ENCODE measurements at places on chromosomes 12 and 14.

DNA sequence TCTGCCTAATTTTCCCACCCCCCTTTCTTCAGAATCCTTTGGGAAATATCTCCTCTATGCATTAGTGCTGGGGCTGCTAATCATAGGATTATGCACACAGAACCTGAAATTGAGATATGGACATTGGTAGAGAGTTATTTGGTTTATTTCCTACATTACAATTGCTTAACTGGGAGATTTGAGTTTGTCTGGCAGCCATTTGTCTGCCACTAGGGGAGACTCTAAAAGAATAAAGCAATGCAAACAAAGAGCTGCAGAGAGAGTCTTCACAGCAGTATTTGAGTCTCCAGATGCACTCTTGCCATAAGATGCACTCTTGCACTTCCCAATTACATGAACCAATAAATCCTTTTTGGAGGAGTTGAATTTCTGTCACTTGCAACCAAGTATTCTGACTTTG is 12.0 kb upstream of the PCNX4 start:
- DNase-seq: no peak

- DNase-seq: no peak
These were observed 29.3 kb upstream of the EMP1 start for GRCh38 chr12:13167226-13167625.

DNA sequence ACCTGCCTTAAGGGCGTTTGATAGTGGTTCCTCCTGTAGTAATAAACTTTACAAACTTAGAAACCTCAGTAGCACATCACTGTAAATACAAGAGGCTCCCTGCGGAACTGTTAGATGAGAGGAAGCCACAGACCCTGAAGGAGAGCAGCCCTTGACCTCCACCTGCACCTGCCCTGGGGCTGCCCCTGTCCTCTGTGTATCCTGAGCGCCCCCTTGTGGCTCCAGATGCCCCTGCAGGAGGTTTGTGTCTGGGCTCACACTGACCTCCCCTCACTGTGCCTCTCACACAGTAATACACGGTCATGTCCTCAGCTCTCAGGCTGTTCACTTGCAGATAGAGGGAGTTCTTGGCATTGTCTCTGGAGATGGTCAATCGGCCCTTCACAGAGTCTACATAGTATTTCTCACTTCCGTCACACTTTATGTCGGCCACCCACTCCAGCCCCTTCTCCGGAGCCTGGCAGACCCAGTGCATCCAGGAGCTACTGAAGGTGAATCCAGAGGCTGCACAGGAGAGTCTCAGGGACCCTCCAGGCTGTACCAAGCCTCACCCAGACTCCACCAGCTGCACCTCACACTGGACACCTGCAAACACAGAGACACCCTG is 1059.8 kb downstream of the TMEM121 start:
- DNase-seq: no peak

DNA sequence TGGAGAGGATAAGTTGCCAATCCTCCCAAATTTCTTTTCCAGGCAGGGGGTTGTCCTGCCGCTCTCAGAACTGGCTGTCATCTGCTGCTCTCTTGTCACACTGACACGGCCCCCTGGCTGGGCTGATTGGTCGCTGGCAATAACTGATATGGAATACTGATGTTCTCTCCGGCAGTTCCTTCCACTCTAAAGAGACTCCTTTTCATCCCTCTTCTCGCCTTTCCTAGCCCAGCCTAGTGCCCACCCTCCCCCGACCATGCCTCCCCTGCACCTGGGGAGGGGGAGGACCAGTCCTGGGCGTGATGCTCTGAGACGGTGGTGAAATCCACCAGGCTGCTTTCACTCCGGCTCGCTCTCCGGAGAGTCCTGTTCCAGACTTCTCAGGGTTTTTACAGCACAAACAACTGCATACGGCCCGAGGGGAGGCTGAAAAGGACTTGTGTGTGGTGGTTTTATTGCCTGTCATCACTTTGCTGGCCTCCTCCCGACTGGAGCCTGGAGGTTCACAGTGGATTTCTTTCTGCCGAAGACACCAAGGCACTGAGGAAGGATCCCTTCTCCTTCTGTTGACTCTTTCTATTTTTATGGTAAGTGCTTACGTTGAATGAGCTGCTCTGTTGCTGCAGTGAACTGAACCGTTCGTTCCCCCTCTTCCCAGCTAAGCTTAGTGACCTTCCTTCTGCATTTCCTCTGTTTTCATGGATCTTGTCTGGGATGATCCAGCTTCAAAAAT is at the start of gene ANO4:
TSS of gene ANO4 (plus strand) at position 336 of the 733 bp plus-strand sequence. CDS start 107,010 bp downstream, outside the sequence.
- DNase-seq: no peak

GRCh38 chr12:60101715-60102114 is 505.9 kb downstream of the SLC16A7 start:
- no peak for DNase-seq

DNA sequence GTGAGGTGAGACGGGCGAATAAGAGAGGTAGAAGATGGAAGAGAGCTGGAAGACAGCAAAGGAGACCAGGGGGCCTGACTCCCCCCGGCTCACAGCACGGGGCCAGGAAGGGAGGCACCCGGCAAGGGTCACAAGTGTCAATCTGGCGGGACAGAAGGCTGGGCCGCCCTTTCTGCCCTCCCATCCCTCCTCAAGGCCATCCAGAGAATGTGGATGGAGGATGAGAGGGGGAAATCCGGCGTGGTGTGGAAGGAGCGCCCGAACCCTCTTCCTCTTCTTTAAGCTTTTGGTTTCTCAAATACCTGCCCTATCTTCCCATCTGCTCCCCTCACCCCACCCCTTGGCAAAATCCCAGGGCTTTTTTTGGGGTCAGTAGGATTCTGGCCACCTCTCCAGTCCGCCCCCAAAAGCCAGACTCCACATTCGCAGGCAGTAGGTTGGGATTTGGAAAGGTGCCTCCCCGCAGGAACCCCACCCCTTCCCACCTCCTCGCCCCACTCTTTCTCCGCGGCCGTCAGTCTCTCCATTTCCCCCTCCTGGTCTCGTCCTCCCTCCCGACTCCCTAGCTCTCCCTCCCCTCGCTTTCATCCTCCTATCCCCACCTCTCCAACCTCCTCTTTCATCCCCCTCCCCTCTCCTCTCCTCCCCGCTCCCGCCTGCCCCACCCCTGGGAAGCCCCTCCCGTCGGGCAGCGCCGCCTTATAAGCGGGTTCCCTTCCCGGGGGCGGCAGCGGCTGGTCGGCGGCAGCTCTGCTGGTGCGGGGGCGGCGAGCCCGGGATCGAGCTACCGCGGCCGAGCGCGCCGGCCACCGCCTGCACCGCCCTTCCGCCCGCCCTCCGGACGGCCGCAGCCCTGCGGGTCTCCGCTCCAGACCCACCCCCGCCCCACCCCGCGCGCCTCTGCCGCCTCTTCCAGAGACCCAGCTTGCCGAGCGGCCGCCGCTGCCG is at the start of gene PTMS:
TSS of gene PTMS (plus strand) at position 730 of the 948 bp plus-strand sequence. CDS start 343 bp downstream, outside the sequence.
- peak; percentile 90 for DNase-seq

DNA sequence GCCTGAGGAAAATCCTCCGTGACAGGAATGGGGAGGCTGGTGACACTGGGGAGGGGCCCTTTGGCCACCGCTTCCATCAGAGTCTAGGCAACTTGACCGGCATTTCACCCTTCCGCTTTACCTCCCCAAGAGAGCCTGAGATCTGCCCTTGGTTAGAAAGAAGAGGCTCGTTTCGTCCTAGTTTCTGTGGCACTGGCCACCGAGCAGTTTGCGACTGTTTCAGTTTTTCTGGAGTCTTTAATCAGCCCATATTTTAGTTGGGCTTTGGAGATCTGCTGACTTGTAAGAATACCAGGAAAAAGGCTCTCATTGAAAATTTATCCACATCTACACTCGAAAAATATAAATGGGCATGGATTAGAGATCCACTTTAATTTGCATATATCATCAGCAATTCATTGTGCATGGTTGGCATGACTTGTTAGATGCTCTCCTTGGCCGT is 414 bp upstream of the ANKS1B start:
- no peak for DNase-seq

GRCh38 chr14:23123419-23123818 is 4.4 kb upstream of the CEBPE start:
- peak; percentile 67 for DNase-seq

- DNase-seq: no peak
These were observed 502 bp upstream of the MBIP start for GRCh38 chr14:36320897-36321381.

DNA sequence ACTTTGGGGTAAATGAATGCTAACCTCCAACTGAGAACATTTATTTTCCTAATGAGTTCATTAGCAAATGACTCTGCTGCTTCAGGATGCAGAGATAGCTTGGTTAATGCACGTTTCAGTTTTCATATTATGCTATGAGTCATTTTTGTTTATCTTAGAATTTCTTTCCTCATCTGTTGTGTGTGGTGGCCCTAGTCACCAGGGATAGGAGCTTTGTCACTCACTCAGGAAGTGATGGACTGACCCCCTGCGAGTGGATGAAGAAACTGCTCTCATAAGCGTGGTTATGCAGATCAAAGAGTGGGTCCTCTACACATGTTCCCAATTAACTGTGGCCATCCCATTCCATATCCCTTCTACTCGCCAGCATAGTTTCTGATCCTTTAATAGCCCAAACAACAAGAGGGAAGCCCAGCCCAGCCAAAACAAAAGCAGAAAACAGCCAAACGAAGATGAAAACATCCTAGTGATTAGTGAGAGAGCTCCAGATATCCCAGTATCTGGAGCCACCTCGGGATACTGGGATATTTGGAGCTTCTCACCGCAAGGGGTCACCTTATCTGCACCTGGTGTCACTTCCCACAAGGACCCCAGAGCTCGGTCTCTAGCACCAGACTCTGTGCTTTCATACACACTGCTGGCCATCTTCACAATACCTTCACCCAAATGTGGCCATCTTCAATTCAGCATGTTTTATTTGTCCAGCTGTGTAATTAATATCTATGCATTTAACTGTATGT is 8.6 kb downstream of the TC2N start:
- no peak for DNase-seq

DNA sequence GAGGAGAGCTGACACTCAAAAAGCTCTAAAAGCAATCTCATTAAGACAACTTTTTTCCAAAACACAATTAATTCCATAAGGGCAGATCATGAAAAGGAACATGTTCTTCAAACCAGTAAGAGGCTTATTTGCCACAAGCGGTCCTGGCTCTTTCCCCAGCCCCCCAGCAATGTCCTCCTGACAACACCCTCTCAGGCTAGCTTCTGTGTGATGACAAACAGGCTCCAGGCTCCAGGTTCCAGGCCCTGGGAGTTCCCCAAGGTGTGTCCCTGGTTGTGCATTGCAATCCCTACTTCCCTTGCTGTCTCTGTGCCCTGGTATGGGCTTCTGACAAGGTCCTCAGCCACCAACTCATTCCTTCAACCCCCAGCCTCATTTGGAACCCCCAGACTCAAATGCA is 8.9 kb downstream of the HVCN1 start:
- DNase-seq: no peak

- DNase-seq: no peak
These were observed 181.6 kb downstream of the MSRB3 start for GRCh38 chr12:65460063-65460462.

DNA sequence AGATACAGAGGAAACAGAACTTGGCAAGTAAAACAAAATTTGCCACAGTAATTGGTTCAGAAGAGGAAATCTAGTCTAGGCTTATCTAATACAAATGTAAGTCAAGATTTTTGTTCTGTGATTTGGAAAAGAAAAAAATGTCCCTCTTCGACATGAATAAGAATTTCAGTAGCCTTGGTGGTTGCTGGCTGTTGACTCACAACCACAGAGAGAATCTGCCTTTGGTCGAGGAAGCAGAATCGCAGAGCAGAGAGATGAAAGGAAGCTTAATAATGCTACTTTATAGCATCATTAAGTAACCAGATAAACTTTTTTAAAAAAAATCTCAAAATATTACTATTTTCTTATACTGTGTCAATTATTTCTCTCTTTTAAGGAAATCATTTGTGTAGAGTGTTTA is 1096.6 kb downstream of the FLRT2 start:
- no peak for DNase-seq

DNA sequence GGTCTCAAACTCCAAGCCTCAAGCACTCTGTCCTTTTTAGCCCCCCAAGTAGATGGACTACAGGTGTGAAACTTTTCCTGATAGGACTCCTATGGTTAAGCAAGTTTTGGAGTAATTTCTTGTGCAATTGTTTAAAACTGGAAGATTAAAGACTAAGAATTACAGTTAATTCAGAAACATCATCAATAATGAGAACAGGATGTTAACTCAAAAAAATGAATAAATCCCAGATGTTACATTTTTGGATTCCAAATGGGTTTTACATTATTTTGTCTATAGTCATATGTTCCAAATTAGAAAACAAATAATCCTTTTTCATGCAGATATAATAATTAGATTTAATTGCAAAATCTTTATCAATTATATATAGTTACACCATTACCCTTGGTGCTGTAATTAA is 24.4 kb upstream of the KITLG start:
- DNase-seq: no peak

DNA sequence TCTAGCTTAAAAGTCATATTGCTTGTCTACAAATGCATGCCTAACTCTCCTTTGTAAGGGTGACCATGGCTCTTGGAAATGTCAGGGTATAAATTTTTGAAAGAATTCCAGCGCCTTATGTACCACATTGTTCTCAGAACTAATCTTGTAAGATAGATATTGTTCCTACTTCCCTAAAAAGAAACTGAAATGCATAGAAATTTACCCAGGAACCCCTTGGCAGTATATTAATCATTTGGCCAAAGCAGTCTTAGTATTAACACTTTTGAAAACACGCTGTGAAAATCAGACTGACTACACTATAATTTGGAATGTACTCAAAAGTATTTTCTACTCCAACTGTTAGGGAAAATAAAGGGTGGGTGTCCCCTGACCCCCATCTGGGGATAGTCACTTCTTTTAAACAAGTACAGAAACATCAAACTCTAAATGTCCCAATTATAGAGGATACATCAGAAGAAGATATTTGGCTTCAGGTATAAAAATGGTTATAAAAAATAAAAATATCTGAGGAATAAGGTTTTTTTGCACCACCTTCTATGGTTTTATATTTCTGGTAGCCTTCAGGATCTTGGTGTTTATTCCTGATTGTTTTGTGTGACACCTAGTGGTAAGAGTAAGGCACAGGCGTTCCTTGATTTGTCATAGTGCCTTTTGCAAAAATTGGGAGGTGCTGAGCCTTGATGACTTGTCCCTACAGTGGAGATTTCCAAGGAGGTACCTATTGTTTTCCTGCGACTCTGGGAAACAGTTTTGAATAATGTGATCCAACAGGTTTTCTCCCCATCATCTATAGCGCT is 2.2 kb upstream of the NFKBIA start:
- DNase-seq: no peak

GRCh38 chr12:55755246-55755645 is 12.3 kb downstream of the GDF11 start:
- DNase-seq: no peak

DNA sequence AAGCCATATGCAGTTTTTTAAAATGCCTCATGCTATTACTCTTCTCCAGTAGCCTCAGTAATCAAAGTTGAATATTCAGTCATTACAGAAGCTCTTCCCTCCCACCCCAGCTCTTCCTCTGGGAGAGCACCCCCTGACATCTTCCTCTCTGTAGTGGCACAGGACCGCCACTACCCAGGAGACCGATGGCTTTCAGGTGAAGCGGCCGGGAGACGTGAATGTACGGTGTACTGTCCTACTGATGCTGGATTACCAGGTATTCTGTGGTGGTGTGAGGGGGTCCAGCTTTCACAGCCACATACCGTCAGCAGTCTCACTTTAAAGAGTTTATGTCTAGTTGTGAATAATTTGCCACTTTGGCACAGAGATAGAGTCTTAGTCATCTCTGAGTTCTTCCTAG is 4.6 kb downstream of the SMARCD1 start:
- no peak for DNase-seq

GRCh38 chr12:104473374-104473983 is 16.7 kb downstream of the CHST11 start:
- DNase-seq: no peak

GRCh38 chr14:57970594-57970993 is 104.7 kb upstream of the SLC35F4 start:
- DNase-seq: no peak
